Activated T-helper 1 cell treated with anti-CD3 and anti-CD28 coated beads, Interleukin-12 subunit alpha, Interleukin-12 subunit beta, Interleukin-2, Interleukin-4 antibody, amounts not matched to agents 30 ng/mL and 10 ng/mL and 1 ng/mL, durations not matched to agents 14 hours and 24 hours and 36 hours (primary cell): ENCODE measurements at places on chromosomes 16 and 17.

- peaks cover 7% of the 10 kb centered on the region for H3K36me3 ChIP-seq
- peak overlapping the region; percentile 7 for H3K27ac ChIP-seq
- DNase-seq, result no peak
- no peak overlapping the region for H3K4me3 ChIP-seq
- H3K4me1 ChIP-seq, result peaks cover 9% of the 10 kb centered on the region
These were observed 3.9 kb downstream of the PLEKHG4 start for GRCh38 chr16:67283039-67283825.

GRCh38 chr17:76593384-76593826, 7.7 kb upstream of the ST6GALNAC2 start:
- peaks cover 37% of the 10 kb centered on the region for H3K27me3 ChIP-seq
- H3K36me3 ChIP-seq, result no peaks in the 10 kb centered on the region
- H3K27ac ChIP-seq, result no peak overlapping the region
- no peak for DNase-seq
- no peak overlapping the region for H3K4me3 ChIP-seq

DNA sequence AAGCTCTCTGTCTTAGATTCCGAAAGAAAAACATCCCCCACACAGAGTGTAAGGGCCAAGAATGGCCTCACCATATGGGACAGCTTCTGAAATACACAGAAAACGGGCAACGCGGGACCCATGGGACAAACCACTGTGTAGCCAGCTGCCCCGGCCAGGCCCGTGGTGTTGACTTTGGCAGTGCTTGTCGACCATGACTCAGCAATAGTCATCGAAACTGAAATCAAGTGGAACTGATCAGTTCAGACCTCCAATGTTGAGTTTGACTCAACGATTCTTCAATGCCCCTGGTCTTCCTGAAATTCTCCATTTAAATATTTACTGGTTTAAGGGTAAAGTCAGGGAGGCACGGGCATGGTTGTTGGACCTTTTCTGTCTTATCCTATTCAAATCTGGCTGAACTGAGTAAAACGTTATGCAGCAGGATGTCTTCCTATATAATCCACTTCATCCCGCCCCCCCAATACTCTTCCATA, 27.5 kb downstream of the ZFHX3 start:
- H3K36me3 ChIP-seq, result no peaks in the 10 kb centered on the region
- H3K27me3 ChIP-seq, result no peaks in the 10 kb centered on the region
- no peak overlapping the region for H3K4me3 ChIP-seq
- H3K4me1 ChIP-seq, result no peaks in the 10 kb centered on the region

GRCh38 chr16:49545741-49546448, 172.3 kb downstream of the C16orf78 start:
- no peaks in the 10 kb centered on the region for H3K4me1 ChIP-seq
- DNase-seq, result no peak
- no peaks in the 10 kb centered on the region for H3K27me3 ChIP-seq
- H3K4me3 ChIP-seq, result no peak overlapping the region
- H3K27ac ChIP-seq, result no peak overlapping the region
- no peaks in the 10 kb centered on the region for H3K36me3 ChIP-seq

DNA sequence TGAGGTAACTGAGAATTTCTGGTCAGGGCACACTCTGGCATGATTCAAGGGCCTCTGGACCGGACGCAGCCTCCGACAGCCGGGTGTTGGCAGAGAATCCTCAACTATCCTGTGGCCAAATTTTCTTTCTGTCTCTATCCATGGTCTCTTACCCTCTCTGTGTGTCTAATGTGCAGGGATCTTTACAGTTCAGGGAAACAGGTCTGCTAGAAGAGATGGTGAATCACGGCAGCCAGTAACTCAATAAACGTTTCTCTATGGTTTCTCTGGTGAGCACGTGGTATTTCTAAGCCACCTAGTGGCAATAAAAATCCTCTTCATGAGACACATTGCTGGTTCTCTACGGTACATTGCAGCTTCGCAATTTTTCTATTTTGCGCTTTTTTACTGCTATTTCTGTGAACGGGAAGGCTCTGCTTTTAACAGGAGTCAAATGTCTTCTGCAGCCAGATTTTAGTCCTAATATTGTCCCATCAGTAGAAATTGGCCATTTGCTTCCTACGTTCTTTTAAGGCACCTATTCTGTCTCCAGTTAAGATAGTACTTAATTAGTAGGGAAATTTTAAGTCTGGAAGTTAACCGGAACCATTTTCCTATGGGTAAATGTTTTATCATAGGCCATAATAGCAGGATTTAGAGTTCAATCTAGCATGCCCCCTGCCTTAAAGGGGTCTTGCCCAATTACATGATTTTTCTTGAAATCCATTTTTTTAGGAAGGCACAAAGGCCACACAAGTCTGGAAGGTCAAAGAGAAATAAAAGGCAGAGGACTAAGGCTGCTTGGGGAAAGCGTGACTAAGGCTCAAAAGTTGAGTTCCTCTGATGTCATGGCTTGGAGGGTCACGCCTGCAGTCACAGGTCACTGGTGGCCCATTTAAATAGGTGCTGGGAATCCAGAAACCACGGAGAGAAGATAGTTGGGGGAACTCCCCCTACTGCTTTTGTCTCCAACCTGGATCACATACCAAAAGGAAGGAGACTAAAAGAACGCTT, 31.5 kb downstream of the QPRT start:
- no peak overlapping the region for H3K27ac ChIP-seq
- DNase-seq, result peak; percentile 37
- peaks cover 6% of the 10 kb centered on the region for H3K27me3 ChIP-seq
- H3K36me3 ChIP-seq, result no peaks in the 10 kb centered on the region
- H3K4me1 ChIP-seq, result peaks cover 16% of the 10 kb centered on the region

DNA sequence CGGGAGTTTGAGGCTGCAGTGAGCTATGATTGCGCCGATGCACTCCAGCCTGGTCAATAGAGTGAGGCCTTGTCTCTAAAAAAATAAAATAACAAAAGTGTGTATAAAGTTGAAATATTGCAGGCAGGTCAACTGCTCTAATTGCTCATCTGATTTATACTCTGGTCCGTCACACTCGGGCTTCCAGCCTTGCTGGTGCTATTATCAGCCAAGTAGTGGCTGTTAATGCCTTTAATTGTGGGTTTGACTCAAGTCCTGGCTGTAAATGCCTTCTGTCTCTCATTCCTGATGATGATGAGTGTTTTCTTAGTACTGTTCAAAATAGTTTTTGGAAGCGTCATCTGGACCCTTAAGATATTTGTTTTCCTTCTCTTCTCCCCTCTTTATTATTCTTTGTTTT, 18.4 kb downstream of the SYT17 start:
- peaks cover 5% of the 10 kb centered on the region for H3K4me1 ChIP-seq
- H3K27ac ChIP-seq, result no peak overlapping the region
- no peaks in the 10 kb centered on the region for H3K36me3 ChIP-seq
- DNase-seq, result no peak
- H3K4me3 ChIP-seq, result no peak overlapping the region

GRCh38 chr17:78401246-78401645, 22.8 kb downstream of the PGS1 start:
- H3K27me3 ChIP-seq, result no peaks in the 10 kb centered on the region
- peaks cover 61% of the 10 kb centered on the region for H3K36me3 ChIP-seq
- no peak overlapping the region for H3K27ac ChIP-seq
- H3K4me3 ChIP-seq, result no peak overlapping the region

- peaks cover 8% of the 10 kb centered on the region for H3K36me3 ChIP-seq
- peaks cover 16% of the 10 kb centered on the region for H3K27me3 ChIP-seq
- peaks cover 36% of the 10 kb centered on the region for H3K4me1 ChIP-seq
- DNase-seq, result no peak
- peak within 1 kb of the TSS; percentile 66 for H3K4me3 ChIP-seq
- peak within 1 kb of the TSS; percentile 52 for H3K27ac ChIP-seq
These were observed at the start of gene HSF4 for GRCh38 chr16:67164599-67165061. Gene HSF4, plus strand, starts transcription at chr16:67164745. Its CDS starts 67 bp downstream, at chr16:67164812.

GRCh38 chr17:45276031-45276430, 14.1 kb upstream of the SPATA32 start:
- H3K4me1 ChIP-seq, result peaks cover 12% of the 10 kb centered on the region
- H3K27me3 ChIP-seq, result no peaks in the 10 kb centered on the region
- H3K4me3 ChIP-seq, result no peak overlapping the region
- no peak for DNase-seq
- H3K27ac ChIP-seq, result no peak overlapping the region
- peaks cover 31% of the 10 kb centered on the region for H3K36me3 ChIP-seq

- no peaks in the 10 kb centered on the region for H3K4me1 ChIP-seq
- no peak overlapping the region for H3K27ac ChIP-seq
- H3K4me3 ChIP-seq, result no peak overlapping the region
- H3K27me3 ChIP-seq, result peaks cover 19% of the 10 kb centered on the region
These were observed 278.4 kb upstream of the IRX5 start for GRCh38 chr16:54652201-54652770.

- H3K27me3 ChIP-seq, result peaks cover 22% of the 10 kb centered on the region
- peak overlapping the region; percentile 85 for H3K4me3 ChIP-seq
- no peak for DNase-seq
- peaks cover 36% of the 10 kb centered on the region for H3K4me1 ChIP-seq
- H3K27ac ChIP-seq, result peak overlapping the region; percentile 47
These were observed 2.6 kb downstream of the AXIN2 start for GRCh38 chr17:65558683-65559460.
